H4 (cell line): ENCODE measurements at places on chromosomes 2 and 18. TPM values are rescaled to one million over a fixed set of nuclear protein-coding genes. Genes with fewer than 3 reads are reported as not detected.
A peak's percentile ranks its signal among the peaks of the same experiment; 100 is the strongest.

GRCh38 chr2:209424199-209424701, 403 bp downstream of the MAP2 start:
- peak; percentile 5 for DNase-seq

- no peak for DNase-seq
Measured at GRCh38 chr2:9095690-9096089, 92.2 kb upstream of the MBOAT2 start.

- peak; percentile 23 for DNase-seq
Measured at GRCh38 chr2:72210470-72210869, 62.8 kb upstream of the CYP26B1 start.

DNA sequence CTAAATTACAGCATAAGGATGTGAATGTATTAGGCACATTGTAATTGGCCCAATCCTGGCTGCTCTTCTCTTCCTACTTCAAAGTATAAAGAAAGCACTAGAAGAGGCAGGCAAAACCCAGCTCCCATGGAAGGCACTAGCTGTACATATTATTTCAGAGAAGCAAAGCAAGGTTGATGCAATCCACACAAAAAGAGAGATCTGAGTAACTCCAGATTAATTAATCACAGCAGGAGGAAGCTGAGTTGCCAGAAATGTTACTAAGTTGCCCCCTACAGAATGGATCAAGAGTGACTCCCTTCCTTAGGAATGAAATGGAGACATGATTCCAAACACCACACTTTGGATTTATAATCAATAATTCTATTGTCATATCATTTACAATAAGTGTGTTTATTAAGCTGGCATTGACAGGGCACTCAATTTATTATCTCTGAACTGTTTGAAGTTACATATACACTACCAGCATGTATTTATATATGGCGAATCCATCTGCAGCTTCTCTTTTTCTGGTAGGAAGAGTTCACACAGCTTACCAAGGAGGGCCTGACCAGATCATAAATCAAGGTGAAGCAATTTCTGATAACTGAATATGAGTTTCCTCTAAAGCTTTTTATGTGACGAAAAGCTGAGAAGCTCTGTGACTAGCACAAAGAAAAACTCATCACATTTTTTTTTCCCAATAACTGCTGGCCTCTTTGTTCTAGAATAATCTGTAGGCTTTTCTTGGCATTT, 393.1 kb upstream of the LYPD1 start:
- DNase-seq: no peak

GPR45 gene
- total RNA-seq: not detected in 2 replicates

- no peak for DNase-seq
Measured at GRCh38 chr2:206031162-206031784, 54.7 kb downstream of the INO80D start.

MEP1B gene
- not detected in 2 replicates for total RNA-seq

GRCh38 chr2:14881651-14882327, 249.3 kb downstream of the LRATD1 start:
- peak; percentile 10 for DNase-seq

- no peak for DNase-seq
Measured at GRCh38 chr18:4357579-4357978, 97.5 kb downstream of the DLGAP1 start.

DNA sequence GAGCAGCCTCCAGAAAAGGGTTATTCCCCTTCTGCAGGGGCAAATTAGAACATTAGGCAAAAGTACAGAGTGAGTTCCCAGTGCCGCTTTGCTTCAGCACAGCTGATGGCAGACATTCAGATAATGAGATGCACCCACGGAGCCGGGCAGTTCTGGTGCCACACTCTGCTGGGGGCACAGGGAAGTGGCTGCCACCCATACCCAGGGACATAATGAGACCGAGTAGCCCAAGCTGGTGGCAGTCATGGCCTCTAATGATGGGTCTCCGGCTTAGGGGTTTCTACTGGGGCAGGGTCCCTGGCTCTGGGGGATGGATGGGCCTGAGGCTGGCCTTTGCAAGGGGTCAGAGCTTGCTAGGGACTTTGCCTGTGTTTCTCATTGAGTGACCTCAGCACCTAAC, 26.2 kb downstream of the GLI2 start:
- DNase-seq: no peak

ABCB11 gene
- not detected in 2 replicates for total RNA-seq

HMSD gene
- 0.12 TPM in 1 of 2 replicates, not detected in the other for total RNA-seq

- no peak for DNase-seq
Measured at GRCh38 chr2:165287094-165287778, 48.0 kb downstream of the SCN2A start.

TTC27 gene
- 4.9 and 11.8 TPM in 2 replicates for total RNA-seq
